ENCODE measurements at places on chromosomes 5 and 9. TPM values are rescaled to one million over a fixed set of nuclear protein-coding genes. Genes with fewer than 3 reads are reported as not detected.

DNA sequence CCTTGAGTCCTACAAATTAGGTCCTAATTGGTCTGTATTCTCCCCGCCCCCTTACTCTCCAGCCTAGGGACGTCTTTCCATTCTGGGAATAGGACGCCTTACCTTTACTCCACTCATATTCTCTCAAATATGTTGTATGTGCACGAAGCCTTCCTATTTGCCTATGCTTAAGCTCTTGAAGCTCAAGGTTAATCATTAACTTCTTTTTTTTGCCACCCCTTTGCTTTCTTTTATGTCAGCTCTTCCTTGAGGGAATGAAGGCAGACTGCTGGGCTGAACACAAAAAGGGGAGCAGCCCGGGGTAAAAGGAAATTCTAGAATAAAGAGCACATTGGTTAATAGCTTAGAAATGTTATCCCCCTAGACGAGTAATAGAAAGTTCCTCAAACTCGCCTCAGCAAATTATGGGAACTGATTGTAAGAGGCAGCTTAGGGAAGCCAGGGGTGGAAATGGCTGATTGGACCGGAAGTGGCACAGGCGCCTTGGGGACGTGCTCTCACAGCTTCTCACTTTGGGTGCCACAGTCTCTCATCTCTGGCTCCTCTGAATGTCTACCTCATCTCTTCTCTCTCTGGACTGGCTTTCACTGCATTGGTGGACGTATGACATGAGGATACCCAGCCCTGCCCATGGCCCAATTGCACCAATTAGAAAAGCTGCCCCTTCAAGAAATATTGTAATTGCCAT lies 122.3 kb upstream of the IL12B start:
- DNase-seq = no peak

- DNase-seq = peak; percentile 77
These were observed 105.3 kb downstream of the PAX5 start for GRCh38 chr9:36928670-36929349.

- no peak for DNase-seq
These were observed 62.4 kb downstream of the GRIA1 start for GRCh38 chr5:153552886-153553285.

Gene FOXD4L6
- total RNA-seq = not detected

GRCh38 chr5:146645342-146645741 lies 129.4 kb upstream of the GPR151 start:
- no peak for DNase-seq

Gene PRUNE2
- 3.8 TPM for total RNA-seq

Gene PCDHB9
- total RNA-seq = 11.9 TPM

All from H4 (cell line).